ENCODE measurements at places on chromosomes 11 and 22.

GRCh38 chr11:1129611-1130160 lies 28.1 kb upstream of the MUC5AC start:
- DNase-seq, result no peak

- no peak for DNase-seq
These were observed 50.9 kb upstream of the TSPAN18 start for GRCh38 chr11:44675906-44676305.

- DNase-seq, result no peak
These were observed 285.0 kb downstream of the TTC28 start for GRCh38 chr22:28394513-28395110.

DNA sequence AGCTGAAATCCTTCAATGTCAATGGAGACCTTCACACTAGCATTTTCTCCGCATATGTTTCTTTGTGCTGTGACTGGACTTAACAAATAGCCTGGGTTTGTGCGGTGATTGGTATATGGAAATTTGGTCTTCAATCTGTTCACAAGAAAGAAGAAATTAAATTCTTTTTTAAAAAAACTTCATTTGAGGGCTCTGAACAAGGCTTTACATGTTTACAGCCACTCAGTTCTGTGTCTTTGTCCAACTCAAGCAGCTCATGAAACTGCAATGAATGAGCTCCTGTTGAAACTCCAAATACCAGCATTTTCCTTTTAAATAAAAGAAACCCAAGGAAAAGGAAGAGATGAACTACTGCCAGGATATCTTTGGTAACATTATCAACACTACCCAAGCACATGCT lies 57.3 kb downstream of the PIK3C2A start:
- no peak for DNase-seq

DNA sequence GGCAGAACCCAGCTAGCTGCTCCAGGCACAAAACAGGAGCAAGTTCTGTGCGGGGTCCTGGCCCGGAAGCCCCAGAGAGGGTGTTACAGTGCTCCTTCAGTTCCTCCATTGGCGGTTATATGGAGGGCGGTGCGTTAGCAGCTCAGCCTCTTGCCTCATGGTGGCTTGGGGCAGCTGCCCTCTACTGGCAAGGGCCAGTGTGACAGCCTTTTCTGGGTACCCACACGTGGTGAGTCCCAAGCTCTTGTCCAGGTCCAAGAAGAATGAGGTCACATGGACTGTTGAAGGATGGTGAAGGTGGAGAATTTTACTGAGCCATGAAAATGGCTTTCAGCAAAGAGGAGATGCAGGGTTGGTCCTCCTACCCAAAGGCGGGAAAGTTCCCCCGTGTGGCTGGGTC lies 100.5 kb downstream of the WT1 start:
- no peak for DNase-seq

All from uterus (tissue), 4 donors.